Camera-type eye (tissue), 1 donor: ENCODE measurements at places on chromosomes 11 and 22. TPM values are rescaled to one million over a fixed set of nuclear protein-coding genes. Genes with fewer than 3 reads are reported as not detected.

CDC42EP1 gene
- 19.0 TPM for total RNA-seq

SLC6A5 gene
- total RNA-seq, result 0.99 TPM

SHANK3 gene
- total RNA-seq, result 10.6 TPM

BIRC2 gene
- total RNA-seq, result 90.1 TPM

MTCH2 gene
- total RNA-seq, result 48.7 TPM

YAP1 gene
- 137 TPM for total RNA-seq

TMEM126A gene
- total RNA-seq, result 7.1 TPM

MS4A6E gene
- total RNA-seq, result not detected

HBE1 gene
- 1.5 TPM for total RNA-seq

PRRG4 gene
- total RNA-seq, result 1.4 TPM

F2 gene
- total RNA-seq, result not detected

RPL27A gene
- 436 TPM for total RNA-seq
